Activated CD8-positive, alpha-beta memory T cell treated with anti-CD3 and anti-CD28 coated beads, Interleukin-2, amount 50 U/mL, for 48 hours (primary cell): ENCODE measurements at places on chromosomes 7 and 10.

GRCh38 chr7:29343399-29343798 is 148.8 kb downstream of the CHN2 start:
- no peak for DNase-seq

DNA sequence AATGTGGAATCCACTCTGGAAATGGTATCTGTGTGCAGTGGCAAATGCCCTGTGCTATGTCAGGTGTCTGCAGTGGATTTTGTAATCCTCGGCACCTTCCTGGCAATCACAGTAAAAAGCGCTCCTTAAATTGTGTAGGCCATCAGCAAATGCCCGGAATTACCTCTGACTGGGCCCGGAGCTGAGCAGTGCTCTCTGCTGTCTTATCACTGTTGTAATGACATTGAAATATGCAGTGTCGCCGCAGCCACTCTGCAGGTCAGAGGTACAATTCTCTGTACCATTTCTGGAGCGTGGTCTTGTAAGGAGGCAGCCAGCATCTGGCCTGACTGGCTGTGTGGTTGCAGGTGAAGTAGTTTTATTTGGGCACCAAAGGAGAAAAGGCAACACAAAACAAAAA is 416.4 kb upstream of the MKI67 start:
- no peak for DNase-seq

- DNase-seq, result no peak
Observed at GRCh38 chr7:29239638-29240037, 45.1 kb downstream of the CHN2 start.

- DNase-seq, result no peak
Observed at GRCh38 chr7:158446281-158446680, 141.3 kb downstream of the PTPRN2 start.

DNA sequence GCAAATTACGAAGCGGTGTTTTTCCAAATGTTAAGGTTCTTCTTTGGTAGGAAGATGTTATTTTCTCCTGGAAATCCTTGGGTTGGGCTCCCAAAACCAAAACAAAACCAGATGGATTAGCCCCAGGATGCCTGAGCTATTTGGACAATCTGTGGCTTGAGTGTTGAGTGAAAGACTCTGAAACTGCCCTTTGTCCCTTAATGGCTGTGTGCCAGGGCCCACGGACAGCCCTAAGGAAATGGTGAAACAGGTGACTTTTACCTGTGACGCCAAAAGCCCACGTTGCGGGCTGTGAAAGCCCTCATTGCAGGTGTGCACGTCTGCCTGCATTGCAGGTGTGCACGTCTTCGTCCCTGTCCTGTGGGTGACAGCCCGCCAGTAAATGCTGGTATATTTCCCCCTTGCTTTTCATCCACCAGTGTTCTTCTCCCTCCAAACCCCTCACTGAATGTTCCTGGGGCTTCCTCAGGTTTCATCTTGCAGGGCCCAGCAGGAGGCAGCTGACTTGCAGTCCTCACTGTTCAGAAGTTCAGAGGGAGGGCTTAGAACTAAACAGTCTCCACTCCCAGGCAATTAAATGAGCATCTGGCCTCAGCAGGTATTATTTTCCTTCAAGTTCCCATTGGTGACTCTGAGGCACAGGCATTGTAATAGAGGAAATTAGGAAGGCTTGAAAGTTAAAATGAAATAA is 10.7 kb downstream of the PFKP start:
- DNase-seq, result no peak

DNA sequence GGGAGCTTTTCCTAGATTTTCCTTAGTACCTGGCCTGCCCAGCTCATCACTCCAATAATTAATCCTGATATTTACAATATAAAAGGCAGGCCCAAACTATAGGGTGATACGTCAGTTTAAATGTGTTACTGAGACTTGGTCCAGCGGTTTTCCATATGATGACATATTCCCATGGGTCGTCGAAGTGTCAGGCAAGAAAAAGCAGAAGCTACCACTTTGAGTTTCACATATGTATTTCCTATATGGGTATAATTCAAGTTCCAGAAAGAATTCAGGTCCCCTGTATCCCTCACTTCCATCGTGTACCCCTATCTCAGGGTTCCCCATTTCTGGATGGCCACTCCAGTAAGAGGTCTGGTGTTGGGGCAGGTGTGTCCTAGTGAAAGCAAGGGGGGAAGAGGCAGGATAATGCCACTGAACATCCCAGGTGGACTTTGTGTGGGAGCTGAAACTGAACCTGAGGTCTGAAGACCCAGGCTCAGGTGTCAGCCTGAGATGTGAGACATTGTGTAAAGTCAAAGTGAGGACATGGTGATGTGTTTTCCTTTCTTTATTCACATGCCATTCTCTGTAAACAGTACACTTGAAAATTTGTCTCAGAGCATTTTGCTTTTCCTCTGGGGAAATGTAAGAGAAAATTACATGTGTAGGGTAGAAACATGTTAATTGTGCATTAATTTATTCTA is 167.8 kb downstream of the PLXDC2 start:
- DNase-seq, result no peak

- DNase-seq, result no peak
Observed at GRCh38 chr10:22672319-22673090, 41.9 kb downstream of the PIP4K2A start.

DNA sequence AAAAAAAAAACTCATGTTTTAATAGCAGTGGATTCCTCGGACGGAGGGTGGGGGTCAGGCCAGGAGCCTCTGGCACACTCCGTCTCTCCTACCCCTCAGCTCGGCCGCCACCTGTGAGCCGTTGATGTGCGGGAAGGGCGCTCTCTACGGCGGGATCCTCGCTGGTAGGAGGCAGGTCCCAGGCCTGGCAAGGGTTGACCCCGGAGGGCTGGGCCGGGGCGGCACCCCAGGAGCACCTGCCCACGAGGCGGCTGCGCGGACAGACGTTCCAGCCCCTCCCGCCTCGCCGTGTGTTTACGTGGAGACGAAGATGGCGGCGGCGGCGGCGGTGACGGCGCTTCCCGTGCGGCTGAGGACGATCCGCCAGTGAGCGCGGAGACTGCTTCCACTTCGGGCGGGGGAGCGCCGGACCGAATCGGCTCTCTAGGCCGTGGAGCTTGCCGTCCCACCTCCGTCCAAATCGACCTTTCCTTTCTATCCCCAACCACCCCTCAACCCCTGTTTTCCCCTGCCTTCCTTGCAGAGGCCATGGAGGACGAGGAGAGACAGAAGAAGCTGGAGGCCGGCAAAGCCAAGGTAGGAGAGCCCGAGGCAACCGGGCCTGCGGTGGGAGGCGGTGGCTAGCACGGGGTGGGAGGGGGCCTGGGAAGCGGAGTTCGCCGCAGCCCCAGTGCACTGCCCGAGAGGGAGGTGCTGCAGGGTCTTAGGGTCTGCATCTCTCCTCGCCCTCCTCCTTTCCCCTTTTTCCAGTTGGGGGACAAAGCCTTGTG is at the start of gene AKAP9:
TSS of gene AKAP9 (plus strand) at position 291 of the 770 bp plus-strand sequence. CDS start at position 529, 238 bp downstream.
- DNase-seq, result peak; percentile 93

GRCh38 chr7:6375348-6376101 is 72.2 kb downstream of the DAGLB start:
- DNase-seq, result no peak

DNA sequence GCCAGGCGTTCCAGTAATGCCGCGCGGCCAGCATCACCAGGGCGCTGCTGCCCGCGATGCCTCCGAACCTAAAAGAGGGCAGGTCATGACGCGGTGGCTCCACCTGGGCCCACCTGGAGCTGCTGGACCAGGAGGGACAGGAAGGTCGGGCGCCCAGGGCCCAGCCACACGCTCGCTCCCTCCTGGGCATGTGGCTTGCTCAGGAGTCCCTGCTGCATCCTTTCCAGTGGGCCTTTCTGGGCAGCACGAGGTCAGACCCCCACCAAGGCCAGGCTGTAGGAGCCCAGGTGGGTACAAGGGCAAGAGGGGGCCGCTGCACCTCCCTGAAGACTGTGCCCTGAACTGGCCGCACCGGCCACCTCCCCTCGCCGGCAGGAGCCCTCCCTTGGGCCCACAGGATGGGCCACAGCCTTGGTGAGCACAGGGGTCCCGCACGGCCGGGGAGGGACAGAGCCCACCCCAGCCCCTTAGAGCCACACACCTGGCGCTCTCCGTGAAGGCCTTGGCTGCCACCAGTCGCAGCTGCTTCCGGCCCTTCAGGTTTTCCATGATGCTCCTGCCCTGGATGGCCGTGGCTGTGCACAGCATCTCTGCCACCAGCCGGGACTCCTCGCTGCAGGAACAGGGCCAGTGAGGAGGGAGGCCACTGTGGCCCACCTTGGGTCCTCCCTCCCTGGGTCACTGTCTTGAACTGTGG is 43.2 kb downstream of the CFAP46 start:
- DNase-seq, result no peak

- no peak for DNase-seq
Observed at GRCh38 chr7:129188372-129188891, at the start of gene SMO. Gene SMO, plus strand, starts transcription at chr7:129188633. Its CDS starts 519 bp downstream, at chr7:129189152.

DNA sequence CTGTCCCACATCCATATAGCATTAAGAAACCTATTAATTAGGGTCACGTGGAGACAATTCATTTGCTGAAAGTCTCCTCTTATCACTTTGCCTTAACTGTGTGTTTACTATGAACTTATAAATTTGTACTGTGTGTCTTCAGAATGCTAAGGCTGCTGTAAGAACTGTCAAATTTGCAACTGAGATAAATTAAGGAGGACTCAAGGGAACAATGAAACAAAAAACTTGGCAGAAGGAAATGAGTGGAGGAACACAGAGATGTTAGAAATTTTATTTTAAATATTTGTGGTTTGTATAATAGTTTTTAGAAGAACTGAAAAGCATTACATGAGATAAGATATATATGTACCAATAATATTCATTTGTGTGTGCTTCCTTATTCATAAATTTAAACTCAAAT is 1005.3 kb upstream of the SORCS1 start:
- no peak for DNase-seq

- DNase-seq, result no peak
Observed at GRCh38 chr10:131075218-131075770, 236.2 kb downstream of the TCERG1L start.

DNA sequence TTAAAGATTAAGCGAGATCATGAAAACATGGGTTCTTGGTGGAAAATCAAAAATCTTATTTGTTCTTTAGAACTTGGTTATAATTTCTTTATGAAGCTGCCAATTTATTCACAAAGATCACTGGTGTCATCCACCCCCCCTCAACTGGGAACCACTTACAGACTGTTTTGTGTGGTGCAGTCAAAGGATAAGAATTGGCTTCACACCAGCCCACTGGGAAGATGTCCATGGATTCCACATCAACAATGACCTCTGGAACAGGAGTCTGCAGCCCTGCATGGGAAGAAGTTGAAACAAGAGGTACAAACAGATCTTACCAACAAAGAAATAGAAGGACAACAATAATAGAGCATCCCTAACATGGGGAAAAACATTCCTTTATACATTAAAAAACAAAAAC is 205.2 kb downstream of the SFMBT2 start:
- DNase-seq, result no peak

DNA sequence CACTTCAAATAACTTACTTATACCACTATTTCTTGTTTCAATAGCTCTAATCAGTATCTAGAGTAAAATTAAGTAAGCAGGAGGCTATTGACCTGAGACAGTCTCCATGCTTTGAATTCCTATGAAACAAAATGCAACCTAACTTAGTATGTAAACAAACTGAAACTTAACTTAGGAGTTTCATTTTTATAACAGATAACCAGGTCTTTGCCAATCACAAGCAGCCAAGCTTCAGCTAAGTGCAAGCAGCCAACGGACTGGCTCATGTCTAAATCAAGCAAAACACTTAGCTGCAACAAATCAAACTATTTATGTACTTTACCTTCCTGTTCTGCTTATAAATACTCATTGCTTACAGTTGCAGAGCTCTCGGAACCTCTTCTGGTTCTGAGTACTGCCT is 4.4 kb upstream of the GSTK1 start:
- no peak for DNase-seq

GRCh38 chr10:79052291-79053080 is 16.3 kb upstream of the ZMIZ1 start:
- DNase-seq, result no peak

- DNase-seq, result no peak
Observed at GRCh38 chr10:111430070-111430469, 353.2 kb downstream of the ADRA2A start.

GRCh38 chr10:30818854-30819253 is 189.3 kb upstream of the LYZL2 start:
- no peak for DNase-seq
